ENCODE measurements at places on chromosomes 4 and X.

DNA sequence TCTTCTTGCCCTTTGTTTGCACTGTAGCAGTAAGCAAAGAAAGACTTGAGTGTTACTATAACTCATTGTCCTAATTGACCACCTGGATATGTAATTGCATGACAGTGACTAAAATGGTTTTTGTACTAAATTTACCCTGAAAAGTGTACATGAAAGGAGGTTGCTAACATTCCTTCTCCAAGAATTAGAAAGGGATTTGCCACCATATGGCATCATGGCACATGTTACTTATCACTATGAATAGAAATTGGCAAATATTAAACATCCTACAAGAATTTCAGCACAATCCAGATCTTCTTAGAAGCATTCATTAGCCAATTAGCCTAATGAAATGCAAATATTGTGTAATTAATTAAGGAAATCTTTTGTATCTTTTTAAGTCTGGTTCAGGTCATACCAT is 834.2 kb downstream of the STPG2 start:
- DNase-seq = no peak

DNA sequence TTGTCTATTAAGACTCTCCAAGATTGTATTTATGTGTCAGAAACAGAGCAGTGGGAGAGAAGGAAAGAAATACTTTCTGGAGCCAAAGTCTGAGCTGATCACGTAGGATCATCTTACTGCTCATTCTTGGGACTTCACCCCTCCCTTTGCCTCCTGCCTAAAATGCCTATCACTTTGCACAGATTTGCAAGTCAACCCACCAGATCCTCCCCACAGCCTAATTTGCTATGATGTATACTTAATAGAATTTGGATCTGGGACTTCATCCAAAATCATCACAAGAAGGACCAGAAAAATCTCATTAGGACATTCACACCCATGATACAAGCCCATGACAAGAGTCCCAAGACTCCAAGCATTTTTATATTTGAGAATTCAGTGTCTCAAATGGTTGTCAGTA is 290.2 kb downstream of the FBXW7 start:
- DNase-seq = no peak

DNA sequence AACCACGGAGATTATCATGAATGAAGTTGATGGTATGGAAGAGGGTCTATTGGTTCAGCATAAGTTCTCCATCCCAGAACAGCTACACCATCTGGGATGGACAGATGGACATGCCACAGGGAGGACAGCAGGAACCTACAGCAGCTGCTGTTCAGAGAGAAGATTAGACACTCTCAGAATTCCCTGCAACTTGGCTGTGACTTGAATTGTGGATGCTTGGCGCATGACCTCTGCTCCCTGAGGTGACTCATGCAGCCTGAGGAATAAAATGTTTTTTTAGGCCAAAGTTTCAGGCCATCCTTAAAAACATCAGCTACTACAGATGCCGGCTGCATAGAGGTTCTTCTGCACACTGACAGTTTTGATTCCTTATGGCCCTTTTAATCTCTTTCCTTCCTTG is 97.3 kb downstream of the RS1 start:
- DNase-seq = no peak

DNA sequence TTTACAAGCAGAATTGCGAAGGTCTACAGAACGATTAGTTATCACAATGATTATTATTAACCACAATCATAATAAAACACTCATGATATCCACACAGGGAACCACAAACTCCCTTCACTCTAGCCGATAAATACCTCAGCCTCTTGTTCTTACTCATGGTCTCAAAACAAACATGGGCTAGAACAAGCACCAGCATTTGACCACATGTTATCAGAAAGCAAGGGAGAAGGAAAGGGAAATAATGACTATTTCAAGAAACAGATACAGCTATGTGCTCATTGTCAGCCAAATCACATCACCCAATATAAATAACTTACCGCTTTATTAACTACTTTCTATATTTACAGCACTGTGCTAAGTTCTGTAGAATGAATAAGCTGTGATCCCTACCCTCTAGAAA is 663.2 kb upstream of the HTR2C start:
- DNase-seq = no peak

Measured in NCI-H526 treated with DMSO at 0.1 percent for 48 hours (cell line).